Stimulated activated CD4-positive, alpha-beta T cell treated with anti-CD3 and anti-CD28 coated beads, Interleukin-1b, Interleukin-23, amount 100 ng/mL, for 1 hour (primary cell): ENCODE measurements at places on chromosomes 16 and 17.

GRCh38 chr16:62254847-62255246 is 218.6 kb upstream of the CDH8 start:
- DNase-seq: no peak

- no peak for DNase-seq
These were observed 5.9 kb downstream of the RANBP10 start for GRCh38 chr16:67800338-67800926.

GRCh38 chr16:57028086-57028485 is 38.7 kb downstream of the NLRC5 start:
- DNase-seq: no peak

GRCh38 chr16:77581706-77582105 is 140.6 kb upstream of the NUDT7 start:
- no peak for DNase-seq

GRCh38 chr17:68733241-68734176 is 132.3 kb upstream of the FAM20A start:
- no peak for DNase-seq

GRCh38 chr17:703081-703875 is 11.4 kb downstream of the VPS53 start:
- DNase-seq: no peak

- DNase-seq: no peak
These were observed 68.5 kb downstream of the C16orf95 start for GRCh38 chr16:87248714-87249113.

DNA sequence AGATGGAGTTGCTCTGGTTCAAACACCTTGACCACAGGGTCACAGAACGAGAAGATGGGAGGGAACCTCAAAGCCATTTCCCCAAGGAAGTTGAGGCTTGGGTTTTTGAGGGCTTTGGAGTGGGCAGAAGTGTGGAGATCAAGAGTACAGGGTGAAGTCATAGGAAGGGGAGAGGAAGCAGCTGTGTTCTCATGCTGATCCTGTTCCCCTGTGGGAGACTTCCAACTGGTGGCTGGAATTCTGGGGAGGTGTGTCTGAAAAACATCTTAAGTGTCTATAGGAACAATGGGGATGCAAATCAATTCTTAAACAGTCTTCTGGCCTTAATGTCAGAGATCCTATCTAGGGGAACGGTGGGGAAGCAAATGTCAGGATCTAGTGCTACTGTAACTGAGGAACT is 38.8 kb upstream of the HSBP1 start:
- DNase-seq: no peak

DNA sequence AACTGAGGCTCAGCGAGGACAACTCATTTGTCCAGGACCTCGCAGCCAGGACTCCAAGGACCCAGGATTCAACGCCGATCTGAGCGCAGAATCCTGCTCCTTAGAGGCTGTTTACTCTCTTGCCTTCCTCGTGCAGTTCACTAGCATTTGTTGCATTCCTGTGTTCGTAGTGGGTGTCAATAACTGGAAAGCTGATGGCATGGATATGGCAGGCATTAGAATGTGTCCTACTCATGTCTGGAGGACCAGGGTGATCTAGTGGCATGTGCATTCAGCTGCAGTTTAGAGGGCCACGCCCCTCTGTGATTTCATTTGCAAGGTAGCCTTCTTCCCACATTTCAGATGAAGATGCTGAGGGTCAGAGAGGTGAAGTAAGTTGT is 510 bp downstream of the CRISPLD2 start:
- DNase-seq: no peak

GRCh38 chr16:67543582-67543981 is 15.0 kb downstream of the RIPOR1 start:
- DNase-seq: no peak

DNA sequence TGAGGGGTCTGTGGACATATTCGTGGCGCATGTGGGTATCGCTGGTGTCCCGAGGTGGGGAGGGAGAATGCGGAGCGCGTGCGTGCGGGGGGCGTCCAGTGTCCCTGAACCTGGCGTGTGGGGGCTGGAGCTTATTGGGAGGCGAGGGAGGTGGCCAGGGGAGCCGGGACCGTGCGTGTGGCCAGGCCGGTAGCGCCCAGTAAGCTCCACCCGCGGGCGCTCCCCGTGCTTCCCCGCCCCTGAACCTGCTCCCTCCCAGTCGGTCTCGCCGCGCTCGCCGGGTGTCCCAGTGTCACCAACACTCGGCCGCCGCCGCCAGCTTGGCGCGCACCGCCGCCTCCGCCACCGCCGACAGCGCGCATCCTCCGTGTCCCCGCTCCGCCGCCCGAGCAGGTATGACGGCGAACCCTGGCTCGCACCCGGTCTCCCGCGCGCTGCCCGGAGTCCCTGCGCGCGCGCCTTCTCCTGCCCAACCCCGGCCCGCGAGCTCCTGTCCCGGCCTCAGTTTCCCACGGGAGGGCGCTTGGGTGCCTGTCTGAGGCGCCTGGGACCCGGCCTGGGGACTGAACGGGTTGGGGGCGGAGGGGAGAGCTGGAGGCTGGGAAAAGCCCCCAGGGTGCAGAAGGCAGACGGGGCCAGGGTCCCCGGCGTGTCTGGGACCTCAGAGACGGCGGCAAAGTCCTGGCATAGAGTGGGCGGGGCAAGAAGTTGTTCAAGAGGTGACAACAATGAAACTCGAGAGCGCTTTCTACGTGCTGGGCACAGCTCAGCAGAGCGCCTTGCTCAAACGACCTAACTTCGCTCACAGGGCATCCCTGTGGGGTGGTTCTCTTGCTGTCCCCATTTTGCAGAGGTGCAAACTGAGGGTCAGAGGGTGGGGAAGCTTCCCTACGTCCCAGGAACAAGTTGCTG is at the start of gene SCNN1B:
Gene SCNN1B, plus strand, starts transcription at position 258 of the 912 bp plus-strand sequence. CDS start 46,298 bp downstream, outside the sequence.
- no peak for DNase-seq

GRCh38 chr16:15427648-15428239 is 6.6 kb upstream of the BMERB1 start:
- peak; percentile 9 for DNase-seq

DNA sequence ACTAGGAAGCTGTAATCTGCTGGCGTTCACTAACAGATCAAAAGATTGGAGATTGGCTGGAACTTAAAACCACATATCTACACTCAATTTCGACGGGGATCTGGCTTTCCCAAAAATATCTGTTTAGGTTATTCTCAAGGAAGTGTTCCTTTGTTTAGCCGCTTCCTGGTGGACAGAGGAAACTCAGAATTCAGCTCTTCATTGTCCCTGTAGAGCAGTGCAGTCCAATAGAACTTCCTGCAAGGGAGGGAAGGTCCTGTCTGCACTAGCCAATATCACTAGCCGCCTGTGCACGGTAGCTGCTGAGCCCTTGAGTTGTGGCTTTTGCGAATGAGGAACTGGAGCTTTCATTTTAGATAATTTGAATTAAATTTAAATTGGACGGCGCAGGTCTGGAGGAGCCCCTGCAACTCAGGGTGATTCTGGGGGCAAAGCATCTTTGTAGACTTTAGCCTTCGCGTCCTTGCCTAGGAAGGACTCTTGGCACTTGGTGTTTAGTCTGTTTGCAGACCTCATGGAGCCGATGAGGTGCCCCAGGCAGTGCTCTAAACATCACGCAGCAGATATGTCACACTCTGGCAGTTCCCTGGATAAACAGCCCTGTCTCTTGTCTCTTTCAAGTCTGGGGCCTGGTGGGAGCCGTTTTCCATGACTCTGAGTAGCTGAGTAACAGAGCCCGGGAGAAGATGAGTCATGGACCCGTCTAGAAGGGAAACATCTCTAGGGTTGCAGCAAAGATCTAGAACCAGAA is 122.2 kb downstream of the CCDC182 start:
- DNase-seq: no peak

GRCh38 chr16:1120577-1120941 is 24.5 kb upstream of the C1QTNF8 start:
- DNase-seq: no peak

DNA sequence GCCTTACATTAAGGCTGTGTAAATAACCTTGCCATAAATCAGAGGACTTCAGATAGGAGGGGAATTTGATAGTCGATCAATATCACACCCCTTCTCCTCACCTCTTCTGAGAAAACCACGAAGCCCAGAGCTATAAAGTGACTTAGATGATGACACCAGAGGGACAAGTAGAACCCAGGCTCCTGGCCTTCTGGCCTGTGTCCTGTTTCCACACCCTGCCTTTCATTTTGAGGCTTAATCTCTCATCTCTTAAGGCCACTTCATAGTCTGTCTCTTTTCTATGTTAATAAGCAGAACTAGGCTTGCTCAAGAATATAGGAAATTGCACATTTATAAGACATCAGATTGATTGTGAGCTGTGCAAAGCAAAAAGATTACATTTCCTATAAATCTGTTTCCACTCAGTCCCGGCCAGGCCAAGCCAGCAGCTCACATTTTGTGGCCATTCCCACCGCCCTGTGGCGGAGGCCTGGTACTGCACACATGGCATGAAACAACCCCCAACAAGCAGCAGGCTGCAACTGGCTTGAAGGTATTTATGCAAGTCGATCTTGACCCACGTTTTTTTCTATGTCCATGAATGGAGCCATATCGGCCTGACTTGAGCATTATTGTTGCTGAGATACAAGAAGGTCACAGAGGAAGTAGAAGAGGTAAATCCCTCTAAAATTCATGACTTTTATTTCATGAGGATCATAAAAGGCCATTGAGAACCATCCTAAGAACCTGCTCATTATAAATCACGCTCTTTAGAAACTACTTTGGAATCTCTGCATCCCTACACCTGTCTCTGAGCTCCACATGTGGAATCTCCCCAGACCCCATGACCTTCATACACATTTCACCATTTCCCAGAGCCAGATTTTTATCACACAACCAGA is 93.7 kb downstream of the PMP22 start:
- DNase-seq: no peak

DNA sequence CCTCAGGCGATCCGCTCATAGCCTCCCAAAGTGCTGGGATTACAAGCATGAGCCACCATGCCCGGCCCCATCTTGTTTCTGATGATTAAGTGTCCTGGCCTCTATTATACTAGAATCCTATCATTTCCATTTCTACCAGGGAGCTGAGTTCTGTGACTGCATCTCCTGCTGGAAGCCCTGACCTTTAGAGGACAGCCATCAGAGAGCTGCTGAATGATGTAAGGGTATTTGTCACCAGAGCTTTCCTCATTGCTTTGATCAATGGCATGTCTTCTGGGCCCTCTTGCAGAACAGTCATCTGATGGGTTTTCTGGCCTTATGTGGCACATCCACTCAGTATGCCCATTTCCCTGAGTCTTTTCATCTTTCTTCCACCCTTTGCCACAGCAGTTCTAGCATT is 39.9 kb downstream of the PSMD12 start:
- DNase-seq: no peak

GRCh38 chr16:75081179-75081859 is 35.3 kb downstream of the LDHD start:
- DNase-seq: no peak

DNA sequence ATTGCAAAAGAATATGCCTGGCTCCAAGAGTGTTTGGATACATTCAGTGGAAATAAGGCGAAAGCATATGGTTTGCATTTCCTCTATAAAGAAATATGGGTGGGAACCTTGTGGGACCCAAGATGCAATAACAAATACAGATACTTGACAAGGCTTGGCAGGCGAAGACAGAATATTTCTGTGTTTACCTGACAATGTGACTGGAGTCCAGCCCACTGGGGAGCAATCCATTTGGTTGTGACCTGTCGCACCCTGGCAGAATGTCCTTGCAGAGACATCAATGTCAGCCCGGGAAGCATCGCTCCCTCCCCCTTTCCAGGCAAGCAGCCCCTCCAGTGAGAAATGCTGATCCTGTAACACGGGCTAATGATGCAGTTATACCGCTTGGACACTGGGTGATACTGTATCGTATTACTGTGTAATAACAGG is 296.6 kb downstream of the MAF start:
- no peak for DNase-seq

- DNase-seq: no peak
These were observed 72.5 kb downstream of the KNOP1 start for GRCh38 chr16:19645557-19645981.

- DNase-seq: no peak
These were observed 32.3 kb downstream of the CPPED1 start for GRCh38 chr16:12771341-12771798.

GRCh38 chr16:88856122-88856827 is 472 bp downstream of the GALNS start:
- no peak for DNase-seq

GRCh38 chr16:12081048-12081404 is 104.5 kb downstream of the SNX29 start:
- DNase-seq: no peak

DNA sequence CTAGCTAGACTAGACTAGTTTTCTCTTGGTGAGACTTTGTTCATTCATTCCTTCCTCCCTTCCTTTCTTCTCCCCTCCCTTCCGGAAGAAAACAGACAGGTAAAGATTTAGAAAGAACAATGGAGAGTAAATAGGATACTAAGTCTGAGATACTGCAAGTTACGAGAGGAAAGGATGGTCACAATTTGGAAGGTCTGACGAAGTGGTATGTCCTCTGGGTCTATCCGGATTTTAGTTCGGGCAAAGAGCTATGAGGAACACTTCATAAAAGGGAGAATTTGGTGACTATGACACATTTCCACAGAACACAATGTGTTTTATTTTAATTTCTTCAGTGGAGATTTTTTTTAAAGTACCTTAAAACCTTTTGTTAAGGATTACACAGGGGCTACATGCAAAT is 107.7 kb downstream of the BRIP1 start:
- DNase-seq: no peak

GRCh38 chr17:79042421-79043190 is 18.6 kb downstream of the C1QTNF1 start:
- DNase-seq: peak; percentile 51

DNA sequence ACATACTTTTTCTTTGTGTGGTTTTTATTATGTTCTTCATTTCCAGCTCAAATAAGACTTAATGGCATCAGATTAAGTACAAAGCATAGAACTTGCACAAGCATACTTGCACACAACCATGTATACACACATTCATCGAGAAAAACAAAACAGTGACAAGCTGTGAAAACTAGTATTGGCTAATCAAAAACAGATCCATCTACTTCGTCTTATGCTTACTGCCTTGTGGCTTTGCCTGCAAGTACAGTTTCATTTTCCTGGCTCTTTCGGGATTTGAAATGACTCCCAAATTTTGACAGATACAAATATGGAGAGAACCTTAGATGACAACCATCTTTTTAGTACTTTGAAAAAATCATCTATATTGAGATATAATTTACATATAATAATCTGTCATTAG is 338.3 kb downstream of the BCAS3 start:
- DNase-seq: no peak

GRCh38 chr16:83312718-83313245 is 495.0 kb upstream of the HSBP1 start:
- no peak for DNase-seq

- DNase-seq: no peak
These were observed 104.2 kb downstream of the ADCY9 start for GRCh38 chr16:4011940-4012629.
